Cerebellar cortex (tissue), 1 donor: ENCODE measurements at places on chromosomes 3 and 15.

- no peak for DNase-seq
Observed at GRCh38 chr15:45167631-45168205, 20.0 kb downstream of the SHF start.

- no peak for DNase-seq
Observed at GRCh38 chr3:52302426-52303145, 13.5 kb upstream of the DNAH1 start.

DNA sequence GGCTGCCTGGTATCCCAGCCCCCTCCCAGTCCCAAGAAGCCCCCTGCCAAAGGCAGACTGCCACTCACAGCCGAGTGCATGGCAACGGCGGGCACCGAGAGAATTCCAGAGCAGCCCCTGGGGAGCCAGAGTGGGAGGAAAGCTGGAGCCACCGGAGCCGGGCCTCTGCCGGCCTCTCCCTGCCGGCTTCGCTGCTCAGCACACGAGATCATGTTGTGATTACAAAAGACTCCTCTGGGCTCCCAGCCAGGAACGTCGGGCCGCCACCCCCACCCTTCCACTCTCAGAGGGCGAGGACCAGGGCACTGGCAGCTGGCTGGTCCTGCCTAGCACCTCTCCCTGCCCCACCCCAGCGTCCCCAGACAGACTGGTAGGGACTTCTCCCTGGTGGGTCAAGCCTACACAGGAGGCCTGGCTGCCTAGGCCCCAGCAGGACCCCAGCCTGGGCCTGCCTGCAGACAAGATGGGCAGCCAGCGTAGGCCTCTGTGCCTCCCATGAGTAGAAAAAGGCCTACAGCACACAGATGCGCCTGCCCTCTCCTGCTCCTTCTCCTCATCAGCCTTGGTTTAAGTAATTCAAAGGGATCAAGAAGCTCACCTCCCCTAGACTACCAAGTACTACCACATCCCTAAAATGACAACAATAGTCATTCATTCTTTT lies at the start of gene CCDC9B:
TSS of gene CCDC9B (minus strand) at position 200 of the 661 bp plus-strand sequence. CDS start at position 80, 120 bp downstream.
- DNase-seq = no peak

- no peak for DNase-seq
Observed at GRCh38 chr3:150544041-150544440, 2.3 kb downstream of the SERP1 start.

DNA sequence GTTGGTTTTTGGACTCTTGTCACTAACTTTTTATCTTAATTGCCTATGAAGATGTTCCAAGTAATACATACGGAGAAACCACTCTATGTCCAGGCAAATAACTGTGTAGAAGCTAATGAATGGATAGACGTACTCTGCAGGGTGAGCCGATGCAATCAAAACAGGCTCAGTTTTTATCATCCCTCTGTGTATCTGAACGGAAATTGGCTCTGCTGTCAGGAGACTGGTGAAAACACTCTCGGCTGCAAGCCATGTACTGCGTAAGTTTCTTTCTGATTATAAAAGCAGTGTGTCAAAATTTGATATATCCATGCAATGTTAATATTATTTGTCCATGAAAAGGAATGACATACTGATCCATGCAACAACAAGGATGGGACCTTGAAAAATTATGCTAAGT lies 121.6 kb downstream of the RASA2 start:
- no peak for DNase-seq

GRCh38 chr3:49377483-49377882 lies 19.3 kb upstream of the GPX1 start:
- no peak for DNase-seq
